ENCODE measurements at places on chromosomes 7 and 10.
A peak's percentile ranks its signal among the peaks of the same experiment; 100 is the strongest.

DNA sequence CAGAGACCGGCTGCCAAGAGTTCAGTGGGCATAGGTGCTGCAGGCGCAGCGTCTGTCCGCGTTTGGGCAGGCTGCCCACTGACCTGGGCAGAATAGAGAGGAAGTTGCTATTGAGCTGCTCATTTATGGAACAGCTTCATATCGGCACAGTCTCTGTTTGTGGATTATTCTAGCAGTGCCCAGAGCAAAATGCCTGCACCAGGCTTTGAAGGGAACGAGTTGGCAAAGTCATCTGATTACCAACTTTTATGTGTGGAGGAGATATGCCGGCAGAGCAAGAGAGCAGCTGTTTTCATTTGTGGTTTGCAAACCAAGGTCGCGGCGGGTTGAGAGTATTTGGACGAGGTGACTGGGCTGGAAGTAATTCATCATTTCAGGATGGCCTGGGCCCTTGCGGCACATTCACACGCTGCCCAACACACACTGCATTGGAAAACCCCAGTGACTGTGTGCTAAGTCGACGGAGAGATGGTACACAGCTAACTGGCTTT, 228.5 kb downstream of the TCERG1L start:
- DNase-seq = no peak

GRCh38 chr10:5618829-5619228, 47.6 kb downstream of the ASB13 start:
- DNase-seq = no peak

GRCh38 chr7:90771281-90771680, 175.2 kb downstream of the CDK14 start:
- DNase-seq = no peak

GRCh38 chr10:101778151-101778780, 2.4 kb upstream of the FGF8 start:
- DNase-seq = no peak

GRCh38 chr7:41655426-41655825, 47.5 kb downstream of the INHBA start:
- no peak for DNase-seq

GRCh38 chr7:96855139-96855538, 145.5 kb upstream of the SEM1 start:
- no peak for DNase-seq

DNA sequence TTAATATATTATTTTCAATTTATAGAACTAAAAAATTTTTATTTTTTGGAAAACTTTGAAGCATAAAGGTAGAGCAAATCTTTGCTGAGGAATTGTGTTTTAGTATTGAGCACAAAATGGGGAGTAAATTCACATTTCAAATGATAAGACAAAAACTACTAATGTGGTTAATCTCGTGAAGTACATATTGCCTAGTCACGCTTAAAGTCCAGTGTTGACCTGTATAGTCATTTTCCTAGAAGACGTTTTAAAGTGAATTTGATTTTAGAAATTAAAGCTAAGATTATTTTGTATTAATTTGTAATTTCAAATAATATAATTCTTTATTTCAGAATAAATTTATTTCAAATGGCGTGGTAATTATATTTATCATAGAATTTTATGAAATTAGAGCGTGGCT, 57.2 kb upstream of the MSRB2 start:
- no peak for DNase-seq

- DNase-seq = no peak
These were observed 56.9 kb upstream of the PPP2R2D start for GRCh38 chr10:131843881-131844284.

- no peak for DNase-seq
These were observed 15.3 kb downstream of the ECHDC3 start for GRCh38 chr10:11757454-11757820.

DNA sequence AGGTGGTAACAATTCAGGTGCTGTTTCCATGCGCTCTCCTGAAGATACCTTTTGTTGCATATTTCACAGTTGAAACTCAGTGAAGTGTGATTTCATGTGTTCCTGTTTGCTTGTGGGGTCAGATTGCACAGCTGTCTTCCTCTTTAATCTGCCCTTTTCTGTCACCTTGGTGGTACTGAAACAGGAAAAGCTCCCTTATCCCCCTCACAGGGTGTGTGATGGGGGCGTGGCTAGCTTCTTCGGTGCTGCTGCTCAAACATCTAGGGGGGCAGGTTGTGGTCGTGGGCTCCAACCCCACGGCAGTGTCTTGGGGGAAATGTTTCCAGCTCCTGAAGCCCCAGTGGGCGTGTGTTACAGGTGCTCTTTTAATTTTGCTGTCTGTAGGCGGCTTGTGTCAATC, 107.4 kb upstream of the KLF14 start:
- no peak for DNase-seq

- no peak for DNase-seq
These were observed 179.7 kb downstream of the PTPN20 start for GRCh38 chr10:47090903-47091302.

DNA sequence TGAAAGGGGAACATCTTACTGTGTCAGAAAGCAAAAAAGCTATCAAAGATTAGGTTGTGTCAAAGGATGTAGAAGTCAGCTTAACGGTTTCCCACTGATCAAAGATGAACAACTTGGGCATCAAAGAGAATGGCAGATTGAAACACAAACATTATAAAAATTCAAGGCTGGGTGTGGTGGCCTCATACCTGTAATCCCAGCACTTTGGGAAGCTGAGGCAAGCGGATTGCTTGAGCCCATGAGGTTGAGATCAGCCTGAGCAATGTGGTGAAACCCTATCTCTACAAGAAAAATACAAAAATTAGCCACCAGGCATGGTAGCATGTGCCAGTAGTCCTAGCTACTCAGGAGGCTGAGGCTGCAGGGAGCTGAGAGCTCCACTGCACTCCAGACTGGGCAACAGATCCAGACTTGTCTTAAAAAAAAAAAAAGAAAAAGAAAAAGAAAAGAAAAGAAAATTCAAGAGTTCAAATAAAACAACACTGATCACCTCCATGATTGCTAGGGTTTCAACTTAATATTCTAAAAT, 34.5 kb downstream of the RTKN2 start:
- DNase-seq = no peak

DNA sequence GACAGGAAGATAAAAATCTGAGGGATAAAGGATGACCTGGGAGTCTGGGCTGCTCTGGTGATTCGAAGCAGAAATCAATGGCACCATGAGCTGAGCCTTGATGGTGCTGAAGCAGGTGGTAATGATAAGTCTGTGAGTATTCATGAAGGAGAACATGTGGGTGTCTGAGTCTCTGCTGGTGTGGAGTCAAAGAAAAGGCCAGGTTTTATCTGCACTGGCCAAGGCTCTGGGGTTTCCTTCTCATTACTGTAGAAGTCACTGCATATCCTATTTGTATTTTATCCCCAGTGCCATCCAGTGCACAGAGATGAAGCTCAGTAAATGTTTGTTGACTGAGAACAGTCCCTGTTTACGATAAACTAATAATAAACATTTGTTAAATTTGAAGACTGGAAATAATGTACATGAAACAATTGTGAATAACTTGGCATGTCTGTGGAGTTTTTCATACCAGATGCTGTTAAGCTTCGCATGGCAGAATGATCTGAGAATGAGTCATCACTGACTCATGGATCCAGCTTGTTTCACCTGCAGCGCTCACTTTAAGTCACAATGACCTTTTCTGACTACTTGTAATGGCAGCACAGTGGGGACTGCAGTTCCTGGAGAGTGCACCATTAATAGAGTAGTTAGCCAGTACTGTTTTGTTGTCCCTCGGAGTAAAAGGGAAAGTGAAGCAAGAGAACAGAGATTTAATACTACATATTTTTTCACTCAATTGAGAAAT, 538.5 kb downstream of the HTR7 start:
- no peak for DNase-seq

DNA sequence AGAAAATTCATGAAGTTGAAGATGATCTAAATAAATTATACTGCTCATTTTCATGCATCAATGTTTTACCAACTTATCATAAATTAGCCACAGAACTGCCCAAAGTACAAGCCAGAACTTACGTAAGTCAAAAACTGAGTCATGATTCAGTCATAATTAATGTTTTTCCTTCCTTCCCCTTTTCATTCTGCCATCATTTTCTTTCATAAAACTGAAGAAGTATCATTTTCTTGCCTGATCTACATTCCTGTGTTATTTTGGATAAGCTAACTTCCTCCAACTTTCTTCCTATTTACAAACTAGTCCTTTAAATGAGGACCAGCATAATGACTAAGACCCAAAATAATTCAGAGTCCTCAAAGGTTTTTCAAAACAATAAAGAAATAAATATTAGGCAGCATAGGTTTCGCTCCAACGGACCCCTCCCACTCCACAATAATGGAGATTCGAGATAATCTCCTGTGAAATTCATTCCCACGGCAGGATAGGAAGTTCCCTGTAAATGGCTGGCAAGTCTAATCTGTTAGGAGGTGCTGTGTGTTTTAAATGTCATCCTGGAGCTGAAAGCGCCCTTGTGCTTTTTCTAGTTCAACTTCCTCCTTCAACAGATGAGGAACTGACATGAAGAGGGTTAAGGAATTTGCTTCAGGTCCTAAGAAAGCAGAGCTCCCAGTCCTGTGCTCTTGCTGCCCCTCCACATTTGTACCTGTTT, 218.9 kb downstream of the DOCK4 start:
- no peak for DNase-seq

- DNase-seq = peak; percentile 91
These were observed at the start of gene AKR1E2 for GRCh38 chr10:4825868-4826791. AKR1E2 (plus strand) TSS chr10:4826207; CDS start chr10:4826325, 118 bp downstream.
